ENCODE measurements at places on chromosomes 4 and X.

GRCh38 chr4:47747211-47747610 lies 90.7 kb downstream of the CORIN start:
- no peak for DNase-seq

- DNase-seq, result no peak
Observed at GRCh38 chr4:152697284-152698088, 17.7 kb upstream of the TMEM154 start.

- DNase-seq, result no peak
Observed at GRCh38 chrX:78011846-78012245, 42.4 kb upstream of the PGAM4 start.

GRCh38 chr4:38113551-38113950 lies 153.4 kb downstream of the PTTG2 start:
- no peak for DNase-seq

- no peak for DNase-seq
Observed at GRCh38 chr4:167274351-167274750, 40.1 kb upstream of the SPOCK3 start.

DNA sequence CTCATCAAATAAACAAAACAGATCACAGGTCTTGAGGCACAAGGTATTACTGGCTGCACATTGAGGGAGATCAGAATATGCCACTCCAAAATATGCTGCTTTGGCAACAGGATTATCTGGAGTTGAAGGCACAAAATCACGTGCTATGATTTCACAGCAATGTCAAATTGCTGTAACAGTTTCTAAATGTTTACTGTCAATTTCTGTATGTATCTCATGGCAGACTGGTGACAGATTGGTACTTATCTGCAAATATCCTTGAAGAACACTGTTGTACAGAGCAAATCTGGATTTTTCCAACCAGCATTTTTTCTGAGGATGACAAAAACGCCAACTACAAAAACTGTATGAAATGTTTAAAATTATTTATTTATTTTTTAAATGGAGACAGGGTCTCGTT lies 26.7 kb downstream of the GPR82 start:
- no peak for DNase-seq

DNA sequence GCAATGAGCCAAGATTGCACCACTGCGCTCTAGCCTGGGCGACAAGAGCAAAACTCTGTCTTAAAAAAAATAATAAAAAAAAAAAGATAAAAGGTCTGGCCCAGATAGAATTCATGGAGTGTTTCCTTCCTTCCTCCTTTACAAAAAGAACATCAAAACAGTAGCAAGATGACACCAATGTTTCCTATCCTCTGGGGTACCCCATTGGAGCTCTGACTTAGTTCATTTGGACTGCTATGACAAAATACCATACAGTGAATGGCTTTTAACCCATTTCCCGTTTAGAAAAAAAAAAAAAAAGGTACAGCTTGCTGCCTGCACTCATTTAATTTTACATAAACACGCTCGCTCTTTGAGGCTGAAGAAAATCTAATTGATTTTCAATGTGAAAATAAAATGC lies 89.9 kb upstream of the PRKX start:
- DNase-seq, result no peak

DNA sequence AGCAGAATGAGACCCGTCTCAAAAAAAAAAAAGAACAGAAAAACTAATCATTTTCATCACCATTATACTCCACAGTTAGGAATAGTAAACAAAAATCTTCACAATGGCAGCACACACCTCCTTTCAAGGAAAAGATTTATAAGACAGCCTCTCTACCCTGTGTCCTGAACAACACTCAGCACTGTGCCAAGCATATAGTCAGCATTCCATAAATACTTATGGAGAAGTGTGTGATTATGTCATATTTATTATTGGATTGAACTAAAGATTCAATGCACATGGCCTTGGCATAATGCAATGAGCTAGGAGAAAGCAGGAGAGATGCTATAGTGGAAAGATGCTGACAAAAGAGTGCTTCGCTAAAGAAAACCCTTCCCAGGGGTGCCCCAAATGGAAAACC lies 52.6 kb downstream of the FAM114A1 start:
- no peak for DNase-seq

- DNase-seq, result no peak
Observed at GRCh38 chrX:17967888-17968287, 106.8 kb upstream of the RAI2 start.

GRCh38 chrX:150779385-150779784 lies 86.2 kb downstream of the MTMR1 start:
- no peak for DNase-seq

DNA sequence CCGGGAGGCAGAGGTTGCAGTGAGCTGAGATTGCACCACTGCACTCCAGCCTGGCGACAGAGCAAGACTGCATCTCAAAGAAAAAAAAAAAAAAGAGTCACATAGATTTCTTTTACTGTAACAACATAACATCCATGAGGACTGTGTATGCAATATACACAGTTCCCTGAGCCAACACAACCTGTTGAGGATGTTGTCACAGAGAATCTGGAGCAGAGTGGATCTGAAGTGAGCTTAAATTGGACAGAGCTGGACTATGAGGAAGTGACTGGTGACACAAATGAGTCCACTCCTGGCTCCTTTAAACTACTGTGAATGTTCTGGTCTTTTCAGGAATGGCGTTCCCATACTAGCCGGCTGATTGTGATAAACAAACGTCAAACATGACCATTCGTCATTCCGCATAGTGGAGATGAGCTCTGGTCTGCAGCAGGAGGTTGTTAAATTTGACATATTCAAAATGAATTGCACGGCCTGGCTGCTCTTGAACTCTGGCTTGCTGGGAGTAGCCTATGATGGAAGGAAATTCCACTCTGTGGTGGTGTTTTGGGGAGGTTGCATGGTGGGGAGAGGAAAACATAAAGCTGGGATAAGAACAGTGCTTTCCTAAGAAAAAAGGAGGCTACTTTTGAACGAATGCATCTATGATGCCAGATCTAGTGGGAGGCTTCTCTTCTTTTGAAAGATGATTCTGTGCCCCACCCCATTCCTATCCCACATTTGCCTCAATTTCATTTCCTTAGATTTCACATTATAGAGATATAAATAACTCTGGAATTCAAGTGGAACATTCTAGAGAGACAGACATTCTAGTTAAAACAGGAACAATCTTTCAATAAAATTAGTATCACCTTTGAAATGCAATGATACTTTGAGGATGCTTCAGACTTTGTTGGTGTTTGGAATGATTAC lies 149.5 kb downstream of the SHROOM3 start:
- DNase-seq, result no peak

GRCh38 chr4:69058410-69059059 lies 37.7 kb upstream of the UGT2B7 start:
- no peak for DNase-seq

GRCh38 chrX:102968216-102968615 lies 31.1 kb downstream of the RAB40AL start:
- DNase-seq, result no peak

- no peak for DNase-seq
Observed at GRCh38 chr4:186840771-186841301, 117.2 kb upstream of the FAT1 start.

- no peak for DNase-seq
Observed at GRCh38 chr4:128029907-128030306, 31.2 kb upstream of the LARP1B start.

GRCh38 chr4:153366486-153366885 lies 22.0 kb downstream of the MND1 start:
- no peak for DNase-seq

GRCh38 chrX:115147220-115147619 lies 42.0 kb upstream of the RBMXL3 start:
- no peak for DNase-seq

DNA sequence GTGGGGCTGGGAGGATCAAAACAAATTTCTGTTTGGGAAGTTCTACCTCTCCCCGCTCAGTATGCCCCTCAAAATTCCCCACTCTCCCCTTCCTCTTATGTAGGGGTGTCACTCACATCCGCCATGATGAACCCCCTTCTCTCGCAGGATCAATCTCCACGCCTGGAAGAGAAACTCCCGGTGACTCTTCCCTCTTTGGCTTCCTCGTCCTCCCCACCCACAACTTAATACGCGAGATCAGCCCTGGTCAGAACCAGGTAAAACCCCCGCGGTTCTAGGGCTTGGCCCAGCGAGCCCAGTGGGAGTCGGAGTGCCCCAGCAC lies 427 bp downstream of the LAMTOR3 start:
- DNase-seq, result no peak

- no peak for DNase-seq
Observed at GRCh38 chr4:1904042-1904441, 32.8 kb downstream of the NSD2 start.

- DNase-seq, result no peak
Observed at GRCh38 chr4:137448402-137448801, 83.9 kb downstream of the PCDH18 start.

GRCh38 chrX:9023293-9023692 lies 10.6 kb downstream of the FAM9B start:
- no peak for DNase-seq

GRCh38 chr4:66704243-66704642 lies 841.1 kb downstream of the CENPC start:
- DNase-seq, result no peak

DNA sequence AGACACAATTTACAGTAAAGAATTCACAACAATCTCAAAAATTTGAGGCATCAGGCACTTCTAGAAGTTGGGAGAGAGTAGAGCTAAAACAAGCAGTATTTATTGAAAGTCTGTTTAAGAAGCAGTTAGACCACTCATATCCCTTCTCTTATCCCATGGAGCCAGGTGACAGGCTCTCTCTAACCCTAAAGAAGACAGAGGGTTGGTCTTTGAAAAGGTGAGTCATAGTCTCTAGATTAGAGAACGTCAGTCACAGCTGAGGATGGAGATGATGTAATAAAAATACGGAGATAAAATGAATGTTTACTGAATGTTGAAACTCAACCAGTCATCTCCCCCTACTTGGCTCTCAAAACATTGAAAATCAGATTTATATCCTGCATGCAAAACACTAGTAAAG lies 223.8 kb downstream of the CHIC2 start:
- no peak for DNase-seq

- no peak for DNase-seq
Observed at GRCh38 chrX:24676403-24677024, 17.2 kb upstream of the POLA1 start.

DNA sequence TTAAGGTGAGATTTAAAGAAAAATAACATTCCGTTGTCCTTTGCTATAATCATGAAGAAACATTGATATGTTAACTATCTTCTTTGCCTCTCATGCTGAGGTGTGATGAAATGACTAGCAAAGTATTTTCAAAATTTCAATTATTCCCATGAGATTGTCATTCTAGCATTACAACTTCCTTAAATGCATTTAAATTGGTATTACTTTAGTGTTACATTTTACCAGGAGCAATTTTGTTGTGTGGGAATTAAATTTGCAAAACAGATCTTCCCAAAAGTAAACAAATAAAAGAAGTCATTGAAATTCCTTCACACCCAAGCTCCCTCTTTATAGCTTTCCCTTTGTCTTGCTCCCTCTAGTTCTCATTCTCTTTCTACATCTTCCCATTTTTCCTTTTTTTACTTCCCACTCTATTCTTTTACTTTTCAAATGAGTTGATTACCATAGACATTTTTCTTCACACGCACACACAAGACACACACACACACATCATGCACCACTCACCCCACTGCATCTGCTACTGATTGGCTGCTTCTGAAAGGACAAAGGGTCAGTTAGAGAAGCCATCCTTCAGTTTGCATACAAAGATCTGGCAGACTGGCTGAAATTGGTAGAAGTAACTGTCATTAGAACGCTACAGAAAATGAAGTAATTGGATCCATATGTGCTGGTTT lies 10.0 kb upstream of the APELA start:
- no peak for DNase-seq

DNA sequence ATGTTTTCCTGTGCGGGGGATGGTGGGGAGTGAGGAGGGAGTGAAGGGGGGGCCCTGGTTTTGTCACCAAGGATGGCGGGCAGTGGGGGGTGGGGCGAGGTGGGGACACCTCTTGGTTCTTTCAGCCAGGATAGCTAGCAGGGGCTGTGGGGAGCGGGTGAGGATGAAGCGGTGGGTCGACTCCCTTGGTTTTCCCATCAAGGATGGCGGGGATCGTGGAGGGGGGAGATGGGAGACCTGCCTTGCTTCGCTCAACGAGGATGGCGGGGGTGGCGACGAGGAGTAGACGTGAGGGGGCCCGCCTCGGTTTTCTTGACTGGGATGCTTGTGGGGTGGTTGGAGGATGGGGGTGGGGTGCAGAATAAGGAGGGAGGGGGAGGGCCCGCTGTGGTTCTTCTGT lies 643 bp downstream of the FHL1 start:
- no peak for DNase-seq

DNA sequence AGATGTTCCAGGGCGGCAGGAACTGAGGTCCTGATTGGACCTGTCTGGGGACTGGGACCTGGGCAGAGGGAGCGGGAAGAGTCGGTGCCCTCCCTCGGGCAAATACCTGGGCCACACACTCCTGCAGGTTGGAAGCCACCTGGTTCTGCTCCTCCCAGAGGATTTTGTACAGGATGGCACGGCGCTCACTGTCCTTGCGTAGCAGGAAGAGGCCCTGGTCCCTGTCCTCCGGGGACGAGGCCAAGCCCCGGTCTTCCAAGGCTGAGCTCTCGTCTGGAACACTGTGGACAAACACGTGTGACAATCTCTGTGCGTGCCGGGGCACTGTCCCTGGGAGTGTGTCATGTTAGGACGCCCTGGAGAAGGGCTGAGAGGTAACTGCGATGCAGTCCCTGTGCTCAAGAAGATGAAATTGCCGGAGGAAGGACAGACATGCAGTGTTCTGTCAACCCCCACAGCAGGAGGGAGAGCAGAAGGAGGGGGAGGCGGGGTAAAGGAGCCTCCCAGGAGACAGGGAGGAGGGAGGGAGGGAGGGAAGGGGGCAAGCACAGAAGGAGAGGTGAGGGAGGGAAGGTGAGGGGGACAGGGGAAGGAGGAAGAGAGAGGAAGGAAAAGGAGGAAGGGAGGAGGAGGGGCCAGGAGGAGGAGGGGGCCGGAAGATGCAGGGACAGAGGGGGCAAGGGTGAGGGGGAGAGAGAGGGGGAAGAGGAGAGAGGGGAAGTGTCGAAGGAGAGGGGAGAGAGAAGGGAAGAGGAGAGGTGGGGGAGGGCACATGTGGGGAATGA lies 29.0 kb downstream of the PDHA1 start:
- no peak for DNase-seq

DNA sequence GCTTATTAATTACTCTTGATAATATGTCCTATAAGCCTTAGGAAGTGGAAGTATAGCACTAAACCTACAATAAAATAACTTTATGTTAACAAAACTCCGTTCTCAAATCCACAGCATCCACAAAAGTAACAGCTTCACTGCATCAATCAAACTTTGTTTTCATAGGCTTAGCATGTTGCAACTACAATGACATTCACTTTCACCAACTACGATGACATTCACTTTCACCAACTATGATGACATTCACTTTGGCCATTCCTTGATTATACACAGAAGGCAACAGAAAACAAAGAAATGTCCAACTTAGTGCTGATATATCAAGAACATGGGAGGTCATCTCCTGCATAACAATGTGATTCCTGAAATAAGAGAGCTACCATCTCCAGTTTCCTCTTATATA lies 44.3 kb downstream of the FBXL5 start:
- no peak for DNase-seq

- DNase-seq, result no peak
Observed at GRCh38 chr4:94332983-94333590, 9.5 kb downstream of the HPGDS start.

All from naive thymus-derived CD4-positive, alpha-beta T cell (primary cell).